ENCODE measurements at places on chromosomes 5 and 9.

DNA sequence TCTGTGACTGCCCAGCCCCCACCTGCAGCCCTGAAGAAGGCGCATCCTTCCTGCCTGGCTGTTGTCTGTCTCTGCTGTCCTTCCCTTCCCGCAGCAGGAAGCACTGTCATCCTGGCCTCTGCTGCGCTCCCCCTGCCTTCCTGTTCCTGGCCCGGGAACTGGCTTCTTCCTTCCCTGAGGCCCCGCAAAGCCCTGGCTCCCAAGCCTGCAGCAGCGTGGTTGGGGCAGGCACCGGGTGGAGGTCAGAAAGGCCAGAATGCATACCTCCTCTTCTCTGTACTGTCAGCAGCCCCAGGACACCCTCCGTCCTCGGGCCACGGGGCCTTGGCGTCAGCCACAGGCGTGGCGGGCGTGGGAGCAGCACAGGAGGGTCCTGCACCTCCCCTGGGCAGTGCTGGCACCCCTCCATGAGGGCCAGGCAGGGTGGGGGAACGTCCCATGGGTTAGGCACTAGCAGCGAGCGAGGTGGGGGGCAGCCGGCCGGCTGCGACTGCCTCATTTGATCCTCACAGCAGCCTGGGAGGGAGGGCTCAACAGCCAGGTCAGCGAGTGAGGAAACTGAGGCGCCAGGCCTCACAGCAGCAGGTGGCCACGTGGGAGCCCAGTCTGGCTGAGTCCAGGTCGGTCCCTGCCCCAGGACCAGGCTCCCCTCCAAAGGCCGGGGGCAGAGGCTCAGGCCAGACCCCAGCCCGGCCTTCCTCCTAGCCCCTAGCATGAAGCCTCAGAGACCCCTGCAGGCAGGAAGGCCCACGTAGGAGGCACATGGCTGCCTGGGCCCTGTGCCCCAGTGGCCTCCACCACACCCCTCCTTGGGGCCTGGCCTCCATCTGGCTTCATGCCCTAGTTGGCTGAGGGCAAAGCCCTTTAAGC lies 9.4 kb downstream of the FLT4 start:
- no peak for DNase-seq

GRCh38 chr5:137142346-137142745 lies 356.8 kb downstream of the SPOCK1 start:
- DNase-seq = no peak

DNA sequence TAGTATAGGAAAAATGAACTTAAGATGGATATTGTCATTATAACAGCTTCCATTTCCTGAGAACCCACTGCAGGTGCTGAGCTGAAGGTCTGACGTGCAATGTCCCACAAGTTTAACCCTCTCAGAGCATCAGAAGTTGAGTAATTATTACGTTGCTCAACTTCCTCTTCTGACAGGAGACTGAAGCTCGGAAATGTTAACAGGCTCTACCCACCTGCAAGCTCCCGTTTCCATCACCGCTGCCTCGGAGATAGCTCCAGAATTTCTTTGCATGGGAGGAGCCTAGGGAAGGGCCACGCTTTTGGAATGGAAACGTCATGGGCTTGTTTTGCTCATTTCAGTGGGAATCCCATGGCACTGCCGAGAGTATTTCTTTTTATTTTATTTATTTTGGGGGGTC lies 1.0 kb upstream of the NTMT1 start:
- DNase-seq = no peak

- DNase-seq = no peak
Observed at GRCh38 chr9:86549920-86550319, 195.7 kb upstream of the TUT7 start.

- no peak for DNase-seq
Observed at GRCh38 chr5:124315741-124316415, 430.6 kb downstream of the ZNF608 start.

DNA sequence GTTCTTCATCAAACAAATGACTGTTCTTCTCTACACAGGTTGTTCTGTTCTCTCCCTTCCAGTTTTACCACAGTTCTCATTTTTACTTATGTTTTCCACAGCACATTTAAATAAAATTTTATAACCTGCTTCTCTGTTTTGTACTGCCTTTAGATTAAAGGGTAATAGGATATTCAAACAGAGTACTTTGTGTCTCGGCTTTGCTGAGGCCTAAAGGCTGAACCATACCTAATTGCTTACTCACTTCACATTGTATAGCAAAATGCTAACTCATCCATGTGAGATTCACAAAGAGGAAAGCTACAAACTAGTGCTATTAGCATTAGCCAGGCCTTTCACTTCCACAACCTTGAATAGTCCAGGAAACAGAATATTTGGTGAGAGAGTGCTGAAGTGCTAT lies 200.3 kb downstream of the TRPM3 start:
- no peak for DNase-seq

DNA sequence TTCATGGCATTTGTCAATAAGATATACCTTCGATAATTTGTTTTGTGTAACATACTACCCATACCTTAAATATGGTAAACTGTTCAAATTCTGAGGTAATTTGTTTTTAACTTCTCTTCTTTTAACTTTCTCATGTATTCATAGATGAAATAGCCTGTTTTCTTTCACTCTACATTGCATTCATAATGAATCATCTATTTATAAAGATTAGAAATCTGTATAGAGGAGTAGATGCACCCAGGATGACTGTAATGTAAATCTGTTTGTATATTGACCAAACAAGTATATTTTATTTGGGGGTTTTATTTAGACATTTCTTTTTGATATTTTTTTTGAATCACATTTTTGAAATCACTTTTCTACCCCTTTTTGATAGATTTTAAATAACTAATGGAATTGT lies 144.6 kb downstream of the CD180 start:
- DNase-seq = no peak

- no peak for DNase-seq
Observed at GRCh38 chr9:13263511-13263910, 16.0 kb downstream of the MPDZ start.

DNA sequence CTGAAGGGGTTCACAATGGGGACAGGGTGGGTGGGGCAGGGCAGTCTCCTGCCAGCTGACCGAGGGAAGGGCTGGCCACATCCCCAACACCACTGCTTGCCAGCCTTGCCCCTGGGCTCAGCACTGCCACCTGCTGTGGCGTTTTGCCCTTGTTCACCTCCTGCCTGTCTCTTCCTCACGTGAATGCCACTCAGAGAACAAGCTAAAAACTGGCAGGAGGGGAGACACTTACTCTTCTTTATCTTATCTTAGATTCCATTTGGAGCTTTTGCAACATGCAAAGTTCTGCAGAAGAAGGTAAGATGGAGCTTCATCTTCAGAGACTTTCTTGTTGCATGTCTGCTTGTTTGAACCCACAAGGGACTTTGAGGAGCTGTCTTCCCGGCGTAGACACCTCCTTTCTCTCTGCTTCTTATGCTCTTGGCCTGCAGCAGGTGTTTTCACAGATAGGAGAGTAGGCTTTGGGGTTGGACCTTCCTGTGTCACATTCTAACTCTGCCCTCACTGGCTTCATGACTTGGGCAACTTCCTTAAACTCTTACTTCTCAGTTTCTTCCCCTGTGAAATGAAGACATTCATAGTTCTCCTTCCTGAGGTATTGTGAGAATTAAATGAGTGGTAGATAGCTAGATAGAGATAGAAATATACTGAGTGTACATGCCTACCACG lies 4.1 kb downstream of the LRSAM1 start:
- no peak for DNase-seq

DNA sequence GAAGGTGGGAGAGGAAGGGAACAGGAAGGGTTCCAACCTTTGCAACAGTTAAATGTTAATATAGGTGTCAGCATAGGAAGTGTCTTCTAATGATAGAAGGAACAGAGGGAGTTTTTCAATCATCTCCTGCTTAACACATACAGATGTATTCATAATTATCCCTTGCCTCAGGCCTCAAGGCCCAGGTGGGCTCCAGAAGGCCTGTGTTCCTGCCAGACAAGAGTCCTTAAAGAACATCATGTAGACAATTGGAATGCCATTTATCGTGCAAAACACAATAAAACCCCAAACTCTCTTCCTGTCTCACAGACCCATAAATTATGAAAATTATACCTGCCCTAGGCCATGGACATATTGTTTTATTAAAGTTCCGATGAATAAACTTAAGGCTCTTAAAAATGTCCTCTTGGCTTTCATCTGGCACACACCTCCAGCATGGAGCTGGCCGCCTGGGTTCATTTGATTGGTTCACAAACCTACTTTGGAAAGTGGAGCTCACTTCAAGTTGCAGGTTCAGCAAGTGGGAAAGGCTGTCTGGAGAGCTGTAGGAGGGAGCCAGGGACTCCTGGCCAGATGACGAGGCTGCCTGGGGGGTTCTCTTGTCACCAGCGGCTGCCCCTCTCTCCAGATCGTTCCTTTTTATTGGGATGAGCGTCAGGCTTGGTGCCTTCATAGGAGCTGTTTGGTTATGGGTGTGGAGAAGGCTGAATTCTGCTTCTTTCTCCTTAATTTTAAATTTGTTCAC lies 17.5 kb downstream of the SPRY4 start:
- no peak for DNase-seq

GRCh38 chr5:10034001-10034400 lies 215.7 kb downstream of the ATPSCKMT start:
- no peak for DNase-seq

DNA sequence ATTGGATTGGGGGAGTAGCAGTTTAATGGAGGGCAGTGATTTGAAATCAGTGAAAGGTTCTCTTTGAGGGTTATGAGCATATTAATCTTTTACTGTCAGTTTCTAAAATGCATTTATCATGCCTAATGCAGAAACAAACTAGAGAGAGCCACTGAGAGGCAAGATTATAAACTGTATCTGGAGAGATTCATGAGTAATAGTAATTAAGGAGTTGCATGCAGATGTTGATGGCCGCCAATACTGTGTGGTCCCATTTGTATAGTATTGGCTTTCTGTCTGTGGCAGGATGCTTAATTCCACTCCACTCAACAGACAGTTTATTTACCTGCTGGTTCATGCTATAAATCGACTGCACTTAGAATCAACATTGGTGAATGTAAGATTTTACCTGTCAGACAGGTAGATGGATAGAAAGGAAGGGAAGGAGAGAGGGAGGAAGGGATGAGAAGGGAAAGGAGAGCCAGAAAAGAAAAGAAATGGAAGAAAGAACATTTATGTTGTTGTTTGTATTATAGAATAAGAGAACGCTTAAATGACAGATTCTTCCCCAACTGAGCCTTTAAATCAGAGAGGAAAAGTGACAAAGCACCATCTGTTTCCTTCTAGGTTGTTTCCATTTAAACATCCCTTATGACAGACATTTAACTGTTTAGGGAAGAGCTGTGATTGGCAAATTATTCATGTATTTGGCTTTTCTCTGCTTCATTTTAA lies 146.5 kb downstream of the PAM start:
- DNase-seq = no peak

DNA sequence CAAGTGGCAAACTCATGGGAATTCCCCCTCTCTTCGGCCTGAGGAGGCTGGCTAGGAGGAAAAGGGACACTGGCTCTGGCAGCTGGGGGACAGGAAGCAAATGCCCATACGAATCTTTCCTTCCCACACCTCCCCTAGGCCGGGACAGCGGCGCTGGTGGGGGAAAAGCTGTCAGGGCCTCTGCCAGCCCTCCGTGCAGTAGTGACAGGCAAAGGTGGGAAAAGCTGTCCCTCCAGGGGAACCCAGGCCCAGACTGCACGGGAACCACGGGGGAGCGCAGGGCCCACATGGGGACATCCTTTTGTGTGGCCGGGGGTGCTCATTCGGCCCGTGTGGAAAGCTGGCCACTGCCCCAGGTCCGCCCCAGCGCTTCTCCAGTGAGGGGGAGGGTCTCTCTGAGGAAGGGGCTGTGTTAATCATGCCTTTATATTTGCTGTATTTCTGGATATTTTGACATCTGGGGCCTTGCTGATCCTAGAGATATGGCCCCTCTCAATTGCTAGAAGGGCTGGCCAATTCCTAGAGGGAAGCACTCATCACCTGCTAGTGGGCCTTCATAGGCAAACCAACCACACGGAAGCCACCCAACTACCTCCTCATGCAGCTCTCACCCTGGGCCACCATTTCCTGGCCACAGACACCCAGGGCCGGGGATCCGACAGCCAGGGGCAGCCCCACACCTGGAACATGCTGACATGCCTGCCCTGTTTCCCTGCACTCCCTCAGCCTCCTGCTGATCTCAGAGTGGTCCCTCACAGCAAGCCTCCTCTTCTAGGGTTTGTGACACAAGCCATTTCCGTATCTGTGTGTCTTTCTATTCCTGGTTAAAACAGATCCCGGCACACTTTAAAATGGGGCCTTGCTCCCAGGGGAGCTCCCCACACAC lies 138.8 kb downstream of the ROR2 start:
- DNase-seq = no peak

GRCh38 chr5:163460562-163461171 lies at the start of gene HMMR:
Gene HMMR (plus strand): TSS chr5:163460632. CDS start chr5:163460693, 61 bp downstream.
- no peak for DNase-seq

- no peak for DNase-seq
Observed at GRCh38 chr9:79224672-79225433, 346.9 kb upstream of the TLE4 start.

DNA sequence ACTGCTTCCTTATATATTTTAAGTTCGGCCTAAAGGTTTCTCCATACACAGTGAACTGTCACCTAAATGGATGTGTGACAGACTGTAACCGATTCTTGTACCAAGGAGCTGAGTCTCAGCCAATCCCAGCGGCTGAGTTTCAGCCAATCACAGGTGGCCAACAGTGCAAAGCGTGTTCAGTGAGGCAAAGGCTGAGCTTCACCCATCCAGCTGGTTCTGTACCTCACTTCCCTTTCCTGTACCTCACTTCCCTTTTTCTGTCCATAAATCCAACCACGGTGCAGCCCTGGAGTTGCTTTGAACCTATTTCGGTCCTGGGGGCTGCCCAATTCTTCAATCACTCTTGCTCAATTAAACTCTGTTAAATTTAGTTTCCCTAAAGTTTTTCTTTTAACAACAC lies 15.7 kb upstream of the TBC1D9B start:
- DNase-seq = no peak

- DNase-seq = no peak
Observed at GRCh38 chr5:40499518-40500273, 180.0 kb upstream of the PTGER4 start.

GRCh38 chr5:168073991-168074800 lies 217.2 kb upstream of the WWC1 start:
- DNase-seq = no peak

GRCh38 chr9:125626187-125626586 lies 80.8 kb downstream of the MAPKAP1 start:
- DNase-seq = no peak

- DNase-seq = no peak
Observed at GRCh38 chr9:75083188-75083970, 4.6 kb downstream of the NMRK1 start.

DNA sequence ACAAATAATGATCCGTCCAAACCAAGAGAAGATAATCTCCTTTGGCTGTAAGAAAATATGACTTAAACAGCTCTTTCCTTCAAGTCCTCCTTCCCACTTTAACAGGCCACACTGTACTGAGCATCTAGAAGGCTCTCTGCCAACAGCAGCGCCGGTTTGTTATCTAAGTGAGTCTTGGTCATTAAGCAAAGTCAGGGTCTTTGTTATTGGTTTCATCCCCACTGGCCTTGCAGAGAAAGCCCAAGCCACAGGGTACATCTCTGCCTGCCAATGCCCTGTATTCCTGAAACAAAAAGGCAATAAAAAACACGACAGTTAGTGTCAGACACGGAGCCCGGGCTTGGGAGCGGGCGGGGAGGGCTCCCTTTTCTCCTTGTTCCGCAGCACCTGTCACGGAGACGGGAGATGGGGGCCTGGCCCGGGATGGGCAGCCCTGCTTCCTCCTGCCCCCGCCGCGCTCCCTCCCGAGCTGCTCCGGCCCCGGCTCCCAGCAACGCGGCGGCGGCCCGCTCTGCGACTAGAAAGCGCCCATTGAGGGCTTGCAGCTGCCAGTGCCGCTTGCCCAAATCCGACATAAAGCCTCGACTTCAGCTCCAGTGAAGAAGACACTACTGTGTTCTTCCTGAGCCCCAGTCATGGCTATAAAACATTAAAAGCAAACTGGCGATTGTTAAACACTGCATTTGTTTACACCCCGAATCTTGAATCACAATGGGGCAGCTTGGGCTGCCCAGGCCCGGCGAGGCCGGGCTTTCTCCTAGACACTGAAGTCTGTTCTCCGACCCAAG lies 28.1 kb upstream of the PIK3R1 start:
- DNase-seq = no peak

All from stimulated activated CD8-positive, alpha-beta memory T cell treated with anti-CD3 and anti-CD28 coated beads, Interleukin-7, amount 100 ng/mL, for 1 hour (primary cell).